Cerebellum (tissue), 4 donors: ENCODE measurements at places on chromosomes 2 and 18.

- DNase-seq = peak; percentile 64
Observed at GRCh38 chr2:25266399-25266798, 75.3 kb downstream of the DNMT3A start.

- DNase-seq = no peak
Observed at GRCh38 chr2:162579169-162579568, 235.2 kb downstream of the GCA start.

- no peak for DNase-seq
Observed at GRCh38 chr2:157413326-157414035, 30.4 kb downstream of the CYTIP start.

DNA sequence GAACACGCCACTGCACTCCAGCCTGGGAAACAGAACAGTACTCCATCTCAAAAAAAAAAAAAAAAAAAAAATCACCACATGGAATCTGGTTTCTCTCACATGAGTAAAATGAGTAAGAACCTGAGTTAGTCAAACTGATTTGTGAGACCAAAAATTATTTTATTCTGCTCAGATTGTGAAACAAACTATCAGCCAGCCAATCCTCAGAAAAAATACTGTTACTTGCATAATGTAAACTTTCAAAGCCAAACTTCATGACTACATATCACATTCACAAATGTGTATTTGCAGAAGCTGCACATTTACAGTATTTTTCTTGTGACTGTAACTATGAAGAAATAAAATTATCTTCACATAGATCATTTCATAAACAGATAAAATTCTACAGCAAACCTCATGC, 23.2 kb downstream of the SUMO1 start:
- DNase-seq = no peak

- no peak for DNase-seq
Observed at GRCh38 chr2:154995361-154995760, 296.9 kb downstream of the KCNJ3 start.

- no peak for DNase-seq
Observed at GRCh38 chr2:150554046-150554445, 66.6 kb upstream of the RND3 start.

DNA sequence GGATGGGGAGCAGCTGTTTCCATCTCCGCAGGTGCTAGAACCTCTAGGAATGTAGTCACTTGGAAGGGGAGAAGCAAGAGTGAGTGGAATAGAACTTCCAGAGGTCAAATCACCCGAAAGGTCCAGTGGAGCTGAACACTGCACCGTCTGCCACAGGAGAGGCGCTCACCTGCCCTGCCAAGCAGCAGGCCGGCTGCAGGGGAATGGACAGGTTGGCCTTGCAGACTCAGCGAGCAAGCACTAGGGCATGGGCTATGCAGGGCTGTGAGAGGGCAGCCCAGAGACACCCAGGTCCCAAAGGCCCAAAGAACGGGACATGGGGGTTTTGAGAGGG, 214.2 kb downstream of the TNS1 start:
- no peak for DNase-seq

GRCh38 chr2:201114846-201115245, 1.1 kb upstream of the CFLAR start:
- no peak for DNase-seq

DNA sequence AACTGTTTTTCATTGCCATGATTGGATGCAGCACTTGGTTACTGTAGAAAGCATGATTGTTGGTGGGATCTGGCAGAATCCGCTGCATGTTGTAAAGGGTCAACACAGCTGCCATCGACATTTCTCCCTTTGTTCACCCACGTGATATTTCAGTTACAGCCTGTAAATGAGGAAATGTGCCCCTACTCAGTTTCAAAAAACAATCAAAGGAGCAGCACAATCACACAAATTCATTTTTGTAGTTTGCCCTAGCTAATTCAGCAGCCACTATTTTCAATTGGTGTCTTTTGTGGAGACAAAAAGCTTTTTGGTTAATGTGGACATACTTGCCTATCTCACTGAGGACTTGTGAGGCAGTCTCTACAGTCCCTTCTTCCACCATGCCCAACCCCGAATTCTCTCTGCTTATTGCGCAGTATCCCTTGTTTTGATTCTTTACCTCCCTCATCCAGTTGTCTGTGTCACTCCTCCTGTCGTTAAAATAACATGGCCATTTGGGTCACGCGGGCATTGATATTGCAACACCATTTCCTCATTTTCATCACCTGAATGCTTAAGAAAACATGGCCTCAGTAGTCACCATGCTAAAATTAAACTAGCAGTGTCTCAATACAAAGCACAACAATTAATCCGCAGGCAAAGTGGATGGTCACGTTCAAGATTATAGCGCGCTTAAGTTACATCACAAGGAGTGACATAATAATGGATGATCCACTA, 6.4 kb upstream of the PROC start:
- DNase-seq = no peak

GRCh38 chr18:75168619-75169018, 40.3 kb downstream of the PTGR3 start:
- no peak for DNase-seq

- no peak for DNase-seq
Observed at GRCh38 chr2:168732100-168732499, 70.3 kb upstream of the NOSTRIN start.
